ENCODE measurements at places on chromosomes 5 and 9. TPM values are rescaled to one million over a fixed set of nuclear protein-coding genes. Genes with fewer than 3 reads are reported as not detected.

PLEKHG4B gene
- 0.03 TPM for total RNA-seq

AJM1 gene
- 5.0 TPM for total RNA-seq

- peak; percentile 80 for DNase-seq
Observed at GRCh38 chr9:130172161-130172857, at the start of gene NCS1. NCS1 (plus strand) TSS chr9:130172404; CDS start chr9:130172664, 260 bp downstream.

ASPN gene
- total RNA-seq, result 7.9 TPM

DNA sequence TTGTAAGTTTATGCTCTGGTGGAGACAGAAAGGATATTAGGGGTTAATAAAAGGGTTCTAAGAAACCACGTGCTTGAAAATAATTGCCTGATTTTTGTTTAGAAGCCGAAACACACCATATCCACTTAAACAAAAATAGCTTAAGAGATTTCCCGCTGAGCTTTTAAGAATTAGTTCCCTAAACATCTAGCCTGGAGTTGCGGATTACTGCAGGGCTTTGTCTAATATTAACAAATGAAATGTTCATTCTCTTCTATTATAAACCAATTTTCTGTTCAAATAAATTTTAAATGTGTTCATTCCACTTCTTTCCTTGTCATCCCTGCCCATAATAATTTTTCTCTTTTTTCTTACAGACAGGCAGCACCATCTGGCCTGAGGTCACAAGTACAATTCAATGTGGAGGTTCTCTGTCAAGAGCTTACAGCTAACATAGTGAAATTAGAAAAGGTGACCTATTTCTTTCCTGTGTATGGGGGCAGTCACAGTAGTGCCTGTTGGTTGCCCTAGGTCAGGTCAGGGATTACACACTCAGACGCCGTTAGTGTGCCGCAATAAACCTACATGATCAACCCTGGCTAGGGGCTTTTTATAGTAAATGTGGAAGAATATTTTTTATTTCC, 65.3 kb downstream of the GRAMD2B start:
- DNase-seq, result no peak

PLAC8L1 gene
- not detected for total RNA-seq

- no peak for DNase-seq
Observed at GRCh38 chr9:125106285-125106893, 36.9 kb downstream of the SCAI start.

GRCh38 chr5:176501333-176501732, 35.9 kb downstream of the RNF44 start:
- DNase-seq, result no peak

GEMIN5 gene
- total RNA-seq, result 11.7 TPM

PIP5KL1 gene
- 0.50 TPM for total RNA-seq

DNA sequence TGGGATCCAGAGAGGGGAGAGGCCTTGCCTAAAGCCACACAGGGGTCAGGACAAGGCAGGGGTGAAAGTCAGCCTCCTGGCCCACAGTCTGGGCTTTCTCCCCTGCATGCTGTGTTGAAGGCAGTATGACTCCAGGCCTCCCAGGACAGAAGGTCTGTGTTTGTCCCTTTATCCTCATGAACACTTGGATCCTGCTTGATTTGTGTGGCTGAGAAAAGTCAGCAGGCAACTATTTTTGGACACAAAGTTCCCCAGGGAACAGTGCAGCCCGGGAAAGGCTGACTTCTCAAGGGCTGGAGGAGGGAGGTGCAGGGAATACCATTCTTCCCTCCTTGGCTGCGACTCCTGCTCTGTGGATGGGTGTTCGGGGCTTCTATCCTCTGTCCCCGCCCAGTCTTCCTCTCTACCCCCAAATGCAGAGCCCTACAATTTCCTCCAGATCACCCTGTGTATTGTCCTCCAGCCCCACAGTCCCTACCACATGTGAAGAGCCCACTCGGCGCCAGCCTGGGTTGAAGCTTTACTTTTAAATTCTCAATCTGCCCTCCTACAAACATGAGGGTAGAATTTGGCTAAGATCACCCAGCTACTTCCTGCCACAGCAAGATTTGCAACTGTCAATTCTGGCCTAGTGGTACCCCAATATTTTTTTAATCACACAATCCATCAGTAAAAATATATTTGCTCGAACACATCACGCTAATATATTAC, 4.1 kb downstream of the AKNA start:
- DNase-seq, result no peak

SOHLH1 gene
- total RNA-seq, result not detected

DNA sequence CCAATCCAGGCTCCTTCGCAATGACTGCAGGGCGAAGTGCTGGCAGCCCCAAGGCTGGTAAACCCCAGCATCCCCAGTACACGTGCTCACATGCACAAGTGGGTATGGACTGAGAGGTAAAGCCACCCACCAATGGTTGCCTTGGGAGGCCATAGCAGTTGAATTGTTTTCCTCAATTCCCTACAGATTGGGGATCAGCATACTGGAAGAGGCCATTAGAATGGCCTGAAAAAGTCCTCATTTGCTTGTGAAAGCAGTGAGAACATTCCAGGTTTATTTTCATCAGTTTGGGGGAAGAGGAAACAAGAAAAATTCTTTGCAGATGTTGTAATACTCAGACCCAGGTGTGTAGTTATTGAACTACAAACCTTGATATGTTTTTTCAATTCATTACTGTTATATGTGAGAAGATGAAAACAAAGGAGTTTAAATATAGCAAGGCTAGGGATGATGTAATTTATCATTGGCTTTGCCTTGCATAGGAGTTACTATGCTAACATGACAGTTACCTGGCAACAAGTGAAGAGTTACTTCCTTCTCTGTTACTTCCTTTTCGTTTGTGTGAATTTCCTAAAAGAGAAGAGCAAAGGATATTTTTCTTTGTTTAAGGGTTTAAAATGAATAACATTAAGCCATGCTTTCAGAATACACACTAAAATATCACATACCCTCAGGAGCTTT, 36.4 kb downstream of the MTMR12 start:
- DNase-seq, result no peak

ZDHHC12 gene
- total RNA-seq, result 13.8 TPM

DNA sequence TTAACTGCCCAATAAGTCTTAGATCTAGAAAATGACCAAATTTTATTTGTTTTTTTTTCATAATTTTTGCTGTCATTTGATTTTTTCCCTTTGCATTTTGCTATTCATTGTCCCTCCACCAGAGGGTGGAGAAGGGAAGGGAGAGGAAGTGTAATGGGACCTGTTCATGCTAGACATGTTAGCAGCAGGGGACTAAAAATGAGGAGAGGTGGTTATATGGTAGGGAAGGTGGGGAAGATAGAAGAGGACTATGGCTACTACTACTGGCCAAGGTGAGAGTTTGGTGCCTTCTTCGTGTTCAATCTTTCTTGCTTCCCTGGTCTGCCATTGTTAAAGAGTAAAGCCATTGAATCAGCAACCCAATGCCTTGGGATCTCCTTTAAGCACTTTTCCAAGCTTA, 6.4 kb downstream of the GRIA1 start:
- DNase-seq, result no peak

DNA sequence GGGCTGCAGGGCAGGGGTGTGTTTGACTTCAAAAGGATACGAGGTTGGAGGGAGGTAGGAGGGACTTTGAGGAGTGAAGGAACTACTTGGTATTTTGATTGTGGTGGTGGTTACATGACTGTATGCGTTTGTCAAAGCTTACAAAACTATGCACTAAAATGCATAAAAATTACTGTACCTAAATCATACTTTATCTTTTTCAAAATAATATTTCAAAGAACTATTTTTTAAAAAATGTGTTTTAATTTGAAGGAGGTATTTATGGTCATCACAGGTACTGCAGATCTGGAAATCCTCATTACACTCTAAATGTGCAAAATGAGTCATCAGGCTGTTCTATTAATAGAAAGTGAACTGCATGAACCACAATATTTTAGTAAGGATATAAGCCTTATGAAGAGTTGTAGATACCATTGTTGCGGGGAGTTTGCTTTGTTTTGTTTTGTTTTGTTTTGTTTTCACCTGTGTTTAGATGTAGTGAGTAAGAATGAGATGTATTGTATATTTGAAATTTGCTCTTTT, 116.9 kb downstream of the ARRDC3 start:
- no peak for DNase-seq

PALM2AKAP2 gene
- 97.6 TPM for total RNA-seq

DNA sequence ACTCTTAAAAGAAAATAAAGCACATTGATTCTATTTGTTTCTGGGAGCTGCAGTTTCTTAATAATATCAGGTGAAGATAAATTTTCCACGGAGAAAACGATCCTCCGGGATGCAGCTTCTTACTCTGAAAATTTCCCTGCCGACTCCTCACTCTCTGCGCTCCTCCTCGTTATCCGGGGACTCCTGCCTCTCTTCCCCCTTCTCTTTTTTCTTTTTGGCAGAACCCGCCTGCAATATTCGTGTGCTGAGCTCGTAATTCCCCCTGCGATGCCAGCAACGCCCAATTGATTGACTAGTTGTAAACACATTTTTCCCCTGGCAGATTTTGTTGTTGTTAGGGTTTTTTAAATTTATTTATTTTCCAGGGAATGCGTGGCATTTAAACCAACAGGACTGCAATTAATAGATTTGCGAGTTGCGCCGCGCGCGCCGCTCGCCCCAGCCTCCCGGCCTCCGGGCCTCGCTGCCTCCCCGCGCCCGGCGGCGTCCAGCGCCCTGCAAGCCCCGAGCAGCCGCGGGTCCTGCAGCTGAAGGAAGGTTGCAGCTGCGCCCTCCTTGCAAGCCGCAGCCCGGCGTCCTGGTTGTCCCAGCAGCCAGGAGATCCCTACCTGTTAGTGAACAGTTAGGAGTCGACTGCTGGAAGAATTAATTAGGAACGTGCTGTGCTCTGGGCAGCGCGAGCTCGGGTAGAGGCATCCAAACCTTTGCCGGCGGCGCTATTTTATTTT, 2.2 kb downstream of the NTNG2 start:
- no peak for DNase-seq

DNA sequence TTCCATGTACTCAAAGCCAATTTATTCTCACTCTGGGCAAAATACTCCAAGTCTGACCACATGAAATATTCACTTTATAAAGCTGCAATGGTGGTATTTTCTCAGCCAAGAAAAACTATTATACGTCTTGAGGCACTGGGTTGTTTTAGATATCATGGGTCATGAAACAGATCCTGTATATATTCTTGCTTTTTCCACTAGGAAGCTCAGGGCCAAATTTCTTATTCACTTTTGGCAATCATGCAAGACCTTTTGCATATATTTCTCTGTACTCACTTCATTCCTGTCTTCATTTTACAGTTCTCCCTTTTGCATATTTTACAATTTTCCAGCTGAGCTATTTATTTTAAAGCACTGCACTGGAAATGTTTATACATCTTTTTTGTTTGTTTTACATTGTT, 49.8 kb downstream of the GABBR2 start:
- DNase-seq, result no peak

DNA sequence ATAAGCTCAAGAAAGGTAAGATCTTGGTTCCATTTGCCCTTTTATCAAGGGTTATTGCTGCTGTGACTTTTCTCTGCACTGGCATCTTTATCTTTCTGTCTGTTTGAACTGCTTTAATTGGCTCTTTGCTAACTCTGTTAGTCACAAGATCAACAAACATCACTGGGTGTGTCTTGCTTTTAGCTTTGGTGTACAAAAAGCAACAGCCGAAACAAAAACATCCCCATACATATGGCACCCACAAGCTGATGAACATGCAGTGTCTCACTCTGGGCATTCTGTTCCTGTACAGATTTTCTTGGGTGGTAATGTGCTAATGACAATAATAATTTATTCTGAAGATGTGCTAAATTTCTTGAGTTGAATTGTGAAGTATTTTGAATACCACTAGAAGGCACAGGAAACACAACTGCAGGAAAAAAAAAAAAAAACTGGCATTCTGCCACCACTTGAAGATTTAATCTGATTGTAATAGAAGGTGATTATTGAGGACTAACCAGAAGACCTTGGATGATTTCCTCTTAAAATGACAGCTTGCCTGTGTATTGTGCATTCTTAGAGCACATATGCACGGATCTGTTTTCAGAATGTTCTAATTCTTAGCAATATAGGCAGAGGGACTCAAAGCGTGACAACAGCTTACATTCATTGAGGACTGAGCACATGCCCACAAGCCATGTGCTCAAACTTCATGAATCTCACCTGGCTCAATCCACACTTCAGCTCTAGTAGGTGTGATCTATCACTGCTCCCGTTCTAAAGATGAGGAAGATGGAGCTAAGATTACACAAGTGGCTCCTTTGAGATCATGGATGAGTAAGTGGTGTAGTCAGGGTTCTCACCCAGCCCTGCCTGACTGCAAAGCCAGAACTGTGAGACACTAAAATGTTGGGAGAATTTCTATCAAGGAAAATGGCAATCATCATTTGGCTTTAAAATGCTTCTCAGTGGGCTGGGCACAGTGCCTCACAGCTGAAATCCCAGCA, 96.4 kb downstream of the EBF1 start:
- DNase-seq, result no peak

TXNDC8 gene
- not detected for total RNA-seq

ELOVL7 gene
- 2.0 TPM for total RNA-seq

GRCh38 chr5:33816791-33817190, 75.0 kb downstream of the ADAMTS12 start:
- DNase-seq, result peak; percentile 29

GRCh38 chr5:150034662-150035061, 34.1 kb downstream of the HMGXB3 start:
- no peak for DNase-seq

PLCXD3 gene
- 25.2 TPM for total RNA-seq

DNA sequence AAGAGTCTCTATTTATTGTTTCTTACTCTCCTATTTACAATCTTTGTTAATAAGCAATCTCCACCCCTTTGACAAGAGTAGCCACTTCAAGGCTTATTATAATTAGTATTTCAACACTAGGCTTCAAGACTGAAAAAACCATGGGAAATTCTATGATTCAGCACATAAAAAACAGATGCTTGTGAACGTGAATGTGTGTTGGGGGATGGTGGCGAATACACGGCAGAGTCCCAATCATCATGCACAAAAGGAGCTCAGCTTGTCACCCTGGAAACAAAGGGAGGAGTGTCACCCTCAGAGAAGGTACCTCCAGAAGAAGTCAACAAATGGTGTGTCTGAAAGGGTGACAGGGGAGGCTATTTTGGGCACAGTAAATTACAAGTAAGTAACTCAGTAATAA, 157.2 kb upstream of the RETREG1 start:
- DNase-seq, result no peak

GPR150 gene
- not detected for total RNA-seq

DNA sequence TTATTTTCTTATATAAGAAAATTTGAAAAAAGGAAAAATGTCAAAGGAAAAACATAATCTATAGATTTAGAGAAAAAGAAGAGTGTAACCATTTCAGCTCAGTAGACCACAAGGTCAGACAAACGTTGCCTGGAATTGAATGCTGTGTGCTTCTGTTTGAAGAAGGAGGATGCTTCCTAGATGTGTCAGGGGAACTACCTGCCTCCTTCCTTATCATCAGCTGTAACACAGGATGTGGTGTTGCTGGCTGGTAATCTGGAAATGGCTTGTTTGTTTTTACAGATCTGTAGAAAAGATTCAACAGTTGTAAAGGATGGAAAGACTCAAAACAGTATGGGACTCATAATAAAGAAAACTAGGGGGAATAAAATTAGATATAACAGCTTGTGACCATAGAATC, 160.7 kb upstream of the MEF2C start:
- no peak for DNase-seq

GRCh38 chr5:68214482-68215207, 911 bp upstream of the PIK3R1 start:
- no peak for DNase-seq

GRCh38 chr9:113888336-113888735, 12.2 kb downstream of the ZNF618 start:
- no peak for DNase-seq

CDH6 gene
- total RNA-seq, result 2.3 TPM

TMCO6 gene
- 6.4 TPM for total RNA-seq
